ENCODE measurements at places on chromosomes 5 and 9. TPM values are rescaled to one million over a fixed set of nuclear protein-coding genes. Genes with fewer than 3 reads are reported as not detected.

Gene KCNIP1
- total RNA-seq = 33.6 TPM

Gene OTP
- total RNA-seq = not detected

Gene RNF208
- total RNA-seq = under 0.01 TPM

Gene PHF24
- total RNA-seq = under 0.01 TPM

Gene TYRP1
- 0.51 TPM for total RNA-seq

Gene OMD
- total RNA-seq = not detected

Gene RMI1
- 6.8 TPM for total RNA-seq

Gene PCDHB14
- 0.51 TPM for total RNA-seq

Gene B4GALT1
- 21.2 TPM for total RNA-seq

Gene IGFBPL1
- total RNA-seq = 0.13 TPM

Gene PRRT1B
- total RNA-seq = not detected

Gene C9
- under 0.01 TPM for total RNA-seq

Gene GNA14
- 72.2 TPM for total RNA-seq

Gene DPYSL3
- total RNA-seq = 20.2 TPM

Gene CDC25C
- 6.7 TPM for total RNA-seq

Gene MEIKIN
- total RNA-seq = not detected

Gene HTR4
- not detected for total RNA-seq

Gene NXNL2
- total RNA-seq = 0.13 TPM

Gene GGTA1
- 13.4 TPM for total RNA-seq

Gene BARHL1
- total RNA-seq = not detected

Gene FOXD4
- total RNA-seq = 0.13 TPM

Gene ARL14EPL
- total RNA-seq = under 0.01 TPM

Gene DMGDH
- 0.76 TPM for total RNA-seq

Gene ANKRD34B
- not detected for total RNA-seq

Gene C9orf50
- total RNA-seq = not detected

Gene STX17
- total RNA-seq = 12.3 TPM

Gene PCDHA7
- total RNA-seq = 0.13 TPM

Gene GABRA6
- not detected for total RNA-seq

Gene POU5F2
- total RNA-seq = 0.51 TPM

Gene ADAMTS12
- 1.2 TPM for total RNA-seq

Gene TRAF1
- 0.51 TPM for total RNA-seq

Gene SLC25A2
- under 0.01 TPM for total RNA-seq

Gene RNF183
- total RNA-seq = not detected

Gene FBXW11
- total RNA-seq = 58.0 TPM

Gene IFNA13
- not detected for total RNA-seq

Gene ANKRD18A
- total RNA-seq = not detected
